ENCODE measurements at places on chromosomes 3 and 15.
A peak's percentile ranks its signal among the peaks of the same experiment; 100 is the strongest.

DNA sequence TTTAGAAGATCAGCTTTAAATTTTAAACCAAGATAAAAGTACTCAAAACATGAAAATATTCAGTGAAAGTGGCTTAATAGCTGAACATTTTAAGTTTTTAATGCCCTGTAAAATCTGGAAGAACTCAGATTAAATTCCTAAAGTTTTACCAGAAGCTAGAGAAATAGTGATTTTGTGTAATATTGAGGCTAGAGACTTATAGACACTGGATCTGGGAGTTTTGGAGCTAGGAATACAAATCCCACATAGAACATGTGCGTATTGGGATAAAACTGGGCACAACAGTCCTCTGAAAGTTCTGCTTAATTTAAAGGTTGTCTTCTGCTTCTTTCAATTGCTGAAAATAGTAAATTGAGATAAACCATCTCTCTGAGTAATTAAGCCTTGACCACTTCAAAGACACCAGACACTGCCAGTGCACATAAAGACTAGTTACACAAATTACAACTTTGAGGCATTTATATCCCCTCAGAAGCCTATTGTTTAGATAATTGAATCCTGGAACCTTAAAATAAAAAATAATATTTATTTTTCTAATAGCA is 1382.5 kb downstream of the OTOL1 start:
- no peak for DNase-seq

DNA sequence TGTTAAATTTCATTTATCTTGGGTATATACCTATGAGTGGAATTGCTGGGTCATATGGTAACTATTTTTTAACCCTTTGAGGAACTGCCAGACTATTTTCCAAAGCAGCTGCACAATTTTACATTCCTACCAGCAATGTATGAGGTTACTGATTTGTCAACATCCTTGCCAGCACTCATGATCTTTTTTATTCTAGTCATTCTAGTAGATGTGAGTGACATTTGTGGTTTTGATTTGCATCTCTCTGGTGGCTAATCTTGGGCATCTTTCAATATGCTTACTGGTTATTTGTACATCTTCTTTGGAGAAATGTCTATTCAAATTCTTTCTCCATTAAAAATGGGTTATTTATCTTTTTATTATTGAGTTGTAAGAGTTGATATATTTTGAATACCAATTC is 21.3 kb upstream of the LRRC58 start:
- no peak for DNase-seq

- no peak for DNase-seq
These were observed 108.1 kb downstream of the RSRC1 start for GRCh38 chr3:158217992-158218391.

- DNase-seq, result no peak
These were observed 217.7 kb downstream of the MEIS2 start for GRCh38 chr15:36882487-36883131.

GRCh38 chr3:123337226-123337625 is 111.7 kb downstream of the ADCY5 start:
- no peak for DNase-seq

GRCh38 chr3:31159331-31160039 is 265.0 kb upstream of the GADL1 start:
- DNase-seq, result no peak

GRCh38 chr15:73631915-73632669 is 1.1 kb downstream of the NPTN start:
- DNase-seq, result peak; percentile 26

GRCh38 chr3:72265256-72266015 is 480.5 kb upstream of the PROK2 start:
- DNase-seq, result no peak

- no peak for DNase-seq
These were observed 130.4 kb upstream of the LYSMD4 start for GRCh38 chr15:99863550-99864198.

DNA sequence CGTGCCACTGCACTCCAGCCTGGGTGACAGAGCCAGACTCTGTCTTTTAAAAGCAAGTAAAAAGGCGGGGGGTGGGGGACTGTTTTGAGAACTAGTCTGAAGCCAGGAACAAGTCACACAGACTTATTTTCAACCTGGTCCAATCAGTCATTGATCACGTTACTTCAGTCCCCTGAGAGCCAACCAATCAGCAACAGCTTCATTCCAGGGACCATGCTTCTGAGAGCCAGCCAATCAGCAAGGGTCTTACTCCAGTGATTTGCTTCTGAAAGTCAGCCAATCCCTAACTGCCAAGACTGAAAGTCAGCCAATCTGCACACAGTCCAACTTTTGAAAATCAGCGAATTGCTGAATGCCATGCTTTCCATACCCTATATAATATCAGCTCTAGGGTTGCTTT is 48.6 kb upstream of the C15orf39 start:
- DNase-seq, result peak; percentile 19

DNA sequence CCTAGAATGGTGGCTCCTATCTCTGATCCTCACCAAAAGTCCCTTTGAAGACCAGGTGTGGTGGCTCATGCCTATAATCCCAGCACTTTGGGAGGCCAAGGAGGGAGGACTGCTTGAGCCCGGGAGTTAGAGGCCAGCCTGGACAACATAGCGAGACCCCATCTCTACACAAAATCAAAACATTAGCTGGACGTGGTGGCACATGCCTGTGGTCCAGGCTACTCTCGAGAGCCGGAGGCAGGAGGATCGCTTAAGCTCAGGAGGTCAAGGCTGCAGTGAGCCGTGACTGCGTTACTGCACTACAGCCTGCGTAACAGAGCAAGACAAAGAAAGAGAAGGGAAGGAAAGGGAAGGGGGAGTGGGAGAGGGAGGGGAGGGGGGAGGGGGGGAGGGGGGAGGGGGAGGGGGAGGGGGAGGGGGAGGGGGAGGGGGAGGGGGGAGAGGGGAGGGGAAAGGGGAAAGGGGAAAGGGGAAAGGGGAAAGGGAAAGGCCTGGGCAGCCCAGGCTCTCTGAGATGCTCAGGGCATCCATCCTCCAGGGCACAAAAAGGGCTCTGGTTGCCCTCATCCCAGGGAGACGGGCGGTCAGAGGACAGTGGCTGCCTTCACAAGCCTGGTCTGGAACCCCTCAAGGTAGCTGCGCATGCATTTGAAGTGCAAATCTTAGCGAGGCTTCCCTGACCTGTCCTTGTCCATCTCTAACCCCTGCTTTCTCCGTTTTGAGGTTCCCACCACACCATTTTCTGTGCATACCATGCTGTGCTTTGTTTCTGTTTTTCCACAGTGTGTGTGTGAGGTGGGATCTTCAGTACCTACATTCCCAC is 76.1 kb downstream of the LDHAL6B start:
- DNase-seq, result no peak

GRCh38 chr3:29339016-29339833 is 58.4 kb downstream of the RBMS3 start:
- no peak for DNase-seq

DNA sequence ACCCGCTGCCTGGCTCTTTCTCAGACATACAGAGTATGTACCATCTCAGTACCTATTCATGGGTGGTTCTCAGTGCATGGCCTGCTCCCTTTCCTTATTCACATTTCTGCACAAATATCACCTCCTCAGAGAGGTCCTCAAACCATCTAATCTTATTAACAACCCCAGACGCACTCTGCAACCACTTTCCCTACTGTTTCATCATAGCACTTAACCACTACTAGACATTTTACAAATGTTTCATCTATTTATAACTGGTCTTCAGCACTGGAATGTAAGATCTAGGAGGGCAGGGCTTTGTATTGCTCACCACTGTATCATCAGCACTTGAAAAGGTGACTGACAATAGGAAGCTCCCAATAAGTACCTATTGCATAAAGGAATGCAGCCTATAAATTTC is 45.1 kb downstream of the TNIK start:
- no peak for DNase-seq

DNA sequence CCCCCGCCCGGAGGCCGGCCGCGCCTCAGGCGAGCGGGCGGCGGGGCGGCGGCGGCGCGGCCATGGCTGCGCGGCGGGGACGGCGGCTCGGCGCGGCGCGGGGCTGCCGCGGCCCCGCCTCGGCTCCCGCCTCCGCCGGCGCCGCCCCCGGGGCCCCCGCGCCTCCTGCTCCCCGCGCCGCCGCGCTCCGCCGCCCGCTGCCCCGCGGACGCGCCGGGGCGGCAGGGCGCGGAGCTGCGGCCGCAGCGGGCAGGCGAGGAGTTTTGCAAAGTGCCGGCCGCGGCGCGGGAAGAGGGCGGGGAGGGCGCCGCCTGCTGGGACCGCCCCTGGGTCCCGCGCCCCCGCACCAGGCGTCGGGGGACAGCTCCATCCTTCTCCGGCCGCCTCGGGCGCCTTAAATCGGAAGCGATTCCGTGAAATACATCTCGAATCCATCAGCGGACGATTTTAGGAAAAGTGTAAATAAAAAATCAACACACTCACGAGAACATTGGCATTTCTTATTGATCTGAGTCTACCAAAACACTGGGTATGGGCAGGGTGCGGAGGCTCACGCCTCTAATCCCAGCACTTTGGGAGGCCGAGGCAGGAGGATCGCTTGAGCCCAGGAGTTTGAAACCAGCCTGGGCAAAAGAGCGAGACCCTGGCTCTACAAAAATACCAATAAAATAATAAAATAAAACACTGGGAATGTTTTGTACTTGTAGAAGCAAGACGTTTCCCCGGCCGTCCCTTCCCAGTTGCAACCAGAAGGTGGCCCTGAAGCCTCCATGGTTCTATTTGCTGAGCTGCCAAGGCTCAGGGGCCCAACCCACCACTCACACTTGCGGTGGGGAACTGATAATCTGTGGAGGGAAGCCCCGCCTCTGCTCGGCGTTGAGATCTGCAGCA is 136.9 kb downstream of the NUP210 start:
- DNase-seq, result no peak

DNA sequence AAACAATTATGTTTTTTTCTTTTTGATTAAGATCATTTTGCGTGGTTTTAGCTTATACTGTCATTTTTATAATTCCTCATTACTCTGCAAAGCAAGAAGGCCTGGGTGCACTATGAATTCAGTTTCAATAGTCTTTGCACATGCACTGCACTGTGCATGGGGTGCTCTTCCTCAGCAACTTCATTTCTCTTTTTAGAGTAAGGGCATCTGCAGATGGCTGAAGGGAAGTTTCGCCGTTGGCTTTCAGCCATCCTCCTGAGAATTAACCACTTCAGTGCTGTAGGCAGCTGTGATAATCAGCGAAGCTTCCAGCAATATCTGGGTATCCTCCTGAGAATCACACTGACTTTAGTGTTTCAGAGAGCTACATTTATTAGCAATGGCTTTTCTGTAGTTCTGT is 284.8 kb downstream of the GBE1 start:
- DNase-seq, result no peak
